Calu3 (cell line): ENCODE measurements at places on chromosomes 16 and 17. TPM values are rescaled to one million over a fixed set of nuclear protein-coding genes. Genes with fewer than 3 reads are reported as not detected.

The AGRP gene
- total RNA-seq: not detected in 2 replicates

The OR4D1 gene
- total RNA-seq: not detected in 2 replicates

The HIGD1B gene
- not detected in 2 replicates for total RNA-seq

The TLCD3B gene
- 0.90 and 1.5 TPM in 2 replicates for total RNA-seq

The HS3ST2 gene
- total RNA-seq: not detected in 2 replicates

The UBE2I gene
- total RNA-seq: 261 and 271 TPM in 2 replicates

The ARHGDIG gene
- total RNA-seq: 0.29 TPM in 1 of 2 replicates, not detected in the other

DNA sequence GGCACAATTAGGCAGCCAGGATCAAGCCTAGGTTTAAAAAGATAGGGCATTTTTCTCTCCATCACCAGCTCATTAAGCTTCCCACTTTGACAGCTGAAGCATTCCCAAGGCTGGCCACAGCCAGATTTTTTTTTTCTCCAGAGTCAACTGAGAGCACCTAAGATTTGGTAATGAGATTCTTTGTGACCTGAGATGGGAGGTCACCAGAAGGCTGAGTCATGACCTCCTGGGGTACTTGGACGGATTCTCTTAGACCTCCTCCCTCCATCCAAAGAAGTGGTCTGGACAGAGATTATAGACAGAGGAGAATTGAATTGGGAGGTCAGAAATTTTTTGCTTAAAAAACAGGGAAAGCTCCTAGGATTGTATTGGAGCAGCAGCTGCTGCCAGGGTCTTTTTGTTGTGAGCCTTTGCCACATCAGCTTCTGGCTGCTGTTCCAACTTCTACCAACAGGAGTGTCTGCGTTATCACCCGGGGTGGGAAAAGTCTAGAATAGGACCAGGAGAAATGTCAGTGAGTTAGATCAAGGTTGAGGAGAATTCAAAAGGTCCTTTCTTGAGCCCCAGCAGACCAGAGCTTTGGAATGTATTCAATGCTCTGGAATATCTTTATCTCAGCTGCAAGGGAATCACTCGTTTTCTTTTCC lies 221.2 kb upstream of the N4BP1 start:
- no peak overlapping the region for H3K27ac ChIP-seq
- H3K36me3 ChIP-seq: no peaks in the 10 kb centered on the region
- H3K27me3 ChIP-seq: no peaks in the 10 kb centered on the region
- H3K4me3 ChIP-seq: no peak overlapping the region
- H3K4me1 ChIP-seq: no peaks in the 10 kb centered on the region
- no peak for DNase-seq

DNA sequence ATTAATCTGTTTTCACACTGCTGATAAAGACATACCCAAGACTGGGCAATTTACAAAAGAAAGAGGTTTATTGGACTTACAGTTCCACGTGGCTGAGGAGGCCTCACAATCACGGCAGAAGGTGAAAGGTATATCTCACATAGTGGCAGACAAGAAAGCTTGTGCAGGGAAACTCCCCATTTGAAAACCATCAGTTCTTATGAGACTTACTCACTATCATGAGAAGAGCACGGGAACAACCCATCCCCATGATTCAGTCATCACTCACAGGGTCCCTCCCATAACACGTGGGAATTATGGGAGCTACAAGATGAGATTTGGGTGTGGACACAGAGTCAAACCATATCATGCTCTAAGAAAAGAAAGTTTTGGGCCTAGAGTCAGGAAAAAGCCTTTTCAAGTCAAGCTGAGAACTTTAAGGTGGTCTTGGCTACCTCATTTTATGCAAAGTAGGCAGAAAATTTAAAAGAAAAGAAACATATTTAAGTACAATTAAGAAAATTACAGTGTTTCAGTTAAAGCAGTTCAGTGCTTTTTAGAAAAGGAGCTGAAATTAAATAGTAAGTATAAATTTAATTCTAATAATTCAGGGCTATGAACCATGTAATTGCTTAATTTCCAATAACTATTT lies 24.9 kb upstream of the CRYM start:
- no peaks in the 10 kb centered on the region for H3K27me3 ChIP-seq
- peak overlapping the region; percentile 95 for H3K4me3 ChIP-seq
- peaks cover 21% of the 10 kb centered on the region for H3K36me3 ChIP-seq
- no peak overlapping the region for H3K27ac ChIP-seq
- H3K4me1 ChIP-seq: peaks cover 13% of the 10 kb centered on the region
- no peak for DNase-seq

GRCh38 chr17:39057701-39058206 lies 90.6 kb upstream of the FBXO47 start:
- H3K4me3 ChIP-seq: peak overlapping the region; percentile 60
- peaks cover 23% of the 10 kb centered on the region for H3K4me1 ChIP-seq
- peaks cover 18% of the 10 kb centered on the region for H3K36me3 ChIP-seq
- peaks cover 52% of the 10 kb centered on the region for H3K27me3 ChIP-seq
- no peak for DNase-seq
- H3K27ac ChIP-seq: no peak overlapping the region

GRCh38 chr16:55474821-55475220 lies 4.2 kb upstream of the MMP2 start:
- no peak overlapping the region for H3K4me3 ChIP-seq
- peaks cover 63% of the 10 kb centered on the region for H3K27me3 ChIP-seq
- no peak for DNase-seq
- peaks cover 9% of the 10 kb centered on the region for H3K4me1 ChIP-seq
- H3K36me3 ChIP-seq: no peaks in the 10 kb centered on the region
- no peak overlapping the region for H3K27ac ChIP-seq

GRCh38 chr17:10737168-10737622 lies 7.4 kb upstream of the TMEM220 start:
- peaks cover 54% of the 10 kb centered on the region for H3K27me3 ChIP-seq
- H3K36me3 ChIP-seq: no peaks in the 10 kb centered on the region
- DNase-seq: peak; percentile 72
- peaks cover 14% of the 10 kb centered on the region for H3K4me1 ChIP-seq
- no peak overlapping the region for H3K27ac ChIP-seq
- no peak overlapping the region for H3K4me3 ChIP-seq

- H3K4me1 ChIP-seq: peaks cover 11% of the 10 kb centered on the region
- DNase-seq: no peak
- no peak overlapping the region for H3K4me3 ChIP-seq
- H3K27me3 ChIP-seq: peaks cover 53% of the 10 kb centered on the region
- H3K27ac ChIP-seq: no peak overlapping the region
These were observed 13.8 kb upstream of the PLCG2 start for GRCh38 chr16:81765111-81765919.

GRCh38 chr16:55491691-55492090 lies 12.7 kb downstream of the MMP2 start:
- H3K4me1 ChIP-seq: no peaks in the 10 kb centered on the region
- no peak overlapping the region for H3K4me3 ChIP-seq
- peaks cover 46% of the 10 kb centered on the region for H3K27me3 ChIP-seq
- DNase-seq: no peak
- H3K36me3 ChIP-seq: no peaks in the 10 kb centered on the region

- no peaks in the 10 kb centered on the region for H3K27me3 ChIP-seq
- DNase-seq: no peak
- no peak overlapping the region for H3K27ac ChIP-seq
- no peak overlapping the region for H3K4me3 ChIP-seq
- H3K36me3 ChIP-seq: peaks cover 19% of the 10 kb centered on the region
- H3K4me1 ChIP-seq: peaks cover 3% of the 10 kb centered on the region
These were observed 44.4 kb upstream of the ATP2A3 start for GRCh38 chr17:4008441-4009185.

- peaks cover 84% of the 10 kb centered on the region for H3K27me3 ChIP-seq
- H3K4me3 ChIP-seq: no peak overlapping the region
- no peak overlapping the region for H3K27ac ChIP-seq
- DNase-seq: no peak
- H3K4me1 ChIP-seq: no peaks in the 10 kb centered on the region
These were observed 51.7 kb downstream of the ASIC2 start for GRCh38 chr17:33241390-33241789.

DNA sequence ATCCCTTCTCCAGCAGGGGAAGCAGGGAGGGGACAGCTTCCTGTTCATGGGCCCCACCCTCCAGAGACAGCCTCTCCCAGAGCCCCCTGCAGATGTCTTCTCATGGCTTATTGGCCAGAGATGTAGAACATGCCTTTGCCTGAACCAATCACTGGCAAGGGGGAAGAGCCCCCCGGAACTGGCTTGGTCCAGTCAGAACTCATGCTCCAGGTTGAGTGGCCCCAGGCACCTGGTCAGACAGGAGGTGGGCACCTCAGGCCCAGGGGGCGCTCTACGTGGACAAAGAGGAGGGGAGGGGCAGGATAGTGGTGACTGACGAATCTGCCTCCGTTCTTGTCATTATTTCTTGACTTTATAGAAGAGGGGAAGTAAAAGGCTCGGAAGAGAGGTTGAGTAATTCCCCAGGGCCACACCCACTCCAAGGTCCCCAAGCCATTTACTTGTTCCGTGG lies 23.6 kb downstream of the RAB11FIP4 start:
- H3K4me1 ChIP-seq: no peaks in the 10 kb centered on the region
- H3K27ac ChIP-seq: no peak overlapping the region
- no peaks in the 10 kb centered on the region for H3K36me3 ChIP-seq
- DNase-seq: no peak
- peaks cover 57% of the 10 kb centered on the region for H3K27me3 ChIP-seq
